ENCODE measurements at places on chromosomes 5 and 9.

DNA sequence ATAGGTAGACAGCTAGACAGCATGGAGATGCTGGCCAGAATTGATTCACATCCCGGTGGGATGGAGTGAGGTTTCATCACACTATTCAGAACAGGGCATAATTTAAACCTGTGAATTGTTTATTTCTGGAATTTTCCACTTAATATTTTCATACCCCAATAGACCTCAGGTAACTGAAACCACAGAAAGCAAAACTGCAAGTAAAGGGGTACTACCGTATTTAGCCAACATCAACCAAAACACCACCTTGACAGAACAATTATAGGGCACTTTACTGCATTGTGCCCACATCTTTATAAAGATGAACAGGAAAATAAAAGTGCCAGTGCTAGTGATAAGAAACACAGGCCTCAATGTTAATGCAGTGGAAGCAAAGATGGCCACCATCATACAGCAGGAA lies 7.5 kb downstream of the SERINC5 start:
- DNase-seq, result no peak

GRCh38 chr5:150263375-150263775 lies 26.2 kb downstream of the CAMK2A start:
- DNase-seq, result no peak

GRCh38 chr5:141735823-141736222 lies 53.8 kb upstream of the ARAP3 start:
- no peak for DNase-seq

GRCh38 chr5:125266106-125266505 lies 519.7 kb upstream of the ZNF608 start:
- DNase-seq, result no peak

DNA sequence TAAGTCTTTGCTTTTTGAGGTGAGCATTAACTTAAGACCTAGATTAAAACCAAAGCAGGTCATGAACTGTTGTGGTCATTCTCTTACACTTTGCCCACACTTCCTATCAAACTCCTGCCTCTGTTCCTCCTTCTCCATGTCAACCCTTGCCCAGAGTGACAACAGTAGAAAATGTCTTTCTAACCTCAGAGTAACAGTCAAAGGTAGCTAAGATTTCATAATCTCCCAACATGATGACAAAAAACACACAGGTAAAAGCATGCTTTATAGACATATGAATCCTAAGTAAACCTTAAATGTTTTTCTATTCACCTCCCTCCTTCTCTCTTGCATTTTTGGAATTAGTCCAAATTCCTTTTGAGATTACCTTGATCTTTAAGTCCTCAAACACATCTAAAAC lies 422.3 kb downstream of the SPATA31D1 start:
- no peak for DNase-seq

GRCh38 chr5:127580731-127581130 lies 63.3 kb downstream of the PRRC1 start:
- DNase-seq, result no peak

- no peak for DNase-seq
These were observed 163.3 kb upstream of the ZNF608 start for GRCh38 chr5:124909734-124910133.

Measured in stimulated activated CD4-positive, alpha-beta T cell treated with anti-CD3 and anti-CD28 coated beads, Interleukin-1b, Interleukin-23, amount 100 ng/mL, for 1 hour (primary cell).